ENCODE measurements at places on chromosomes 12 and 14. TPM values are rescaled to one million over a fixed set of nuclear protein-coding genes. Genes with fewer than 3 reads are reported as not detected.

ARHGEF25 gene
- total RNA-seq, result 73.0 TPM

DPPA3 gene
- total RNA-seq, result not detected

PRH2 gene
- total RNA-seq, result not detected

CFAP73 gene
- not detected for total RNA-seq

SYT10 gene
- total RNA-seq, result not detected

C12orf54 gene
- total RNA-seq, result not detected

GRCh38 chr14:94921882-94922585 lies 152.1 kb upstream of the GSC start:
- H3K27ac ChIP-seq, result no peak overlapping the region
- no peak overlapping the region for H3K4me3 ChIP-seq
- no peak for DNase-seq
- no peaks in the 10 kb centered on the region for H3K4me1 ChIP-seq

DNA sequence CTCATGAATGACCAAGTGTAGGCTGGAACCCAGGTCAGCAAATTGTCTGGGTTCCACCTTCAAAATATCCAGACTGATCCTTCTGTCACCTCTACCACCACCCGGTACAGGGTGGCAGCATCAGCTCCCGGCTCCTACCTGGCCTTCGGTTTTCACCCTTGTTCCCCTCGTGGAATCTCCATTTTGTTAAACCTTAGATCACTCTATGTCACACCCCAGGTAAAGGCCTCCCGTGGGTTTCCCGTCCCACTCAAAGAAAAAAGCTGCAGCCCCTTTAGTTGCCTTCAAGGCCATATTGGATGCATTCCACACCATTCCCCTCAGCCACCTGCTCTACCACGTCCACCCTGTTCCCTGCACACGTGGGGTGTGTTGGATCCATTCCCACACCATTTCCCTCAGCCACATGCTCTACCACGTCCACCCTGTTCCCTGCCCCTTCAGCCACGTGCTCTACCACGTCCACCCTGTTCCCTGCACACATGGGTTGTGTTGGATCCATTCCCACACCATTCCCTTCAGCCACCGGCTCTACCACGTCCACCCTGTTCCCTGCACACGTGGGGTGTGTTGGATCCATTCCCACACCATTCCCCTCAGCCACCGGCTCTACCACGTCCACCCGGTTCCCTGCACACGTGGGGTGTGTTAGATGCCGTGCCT lies 23.8 kb downstream of the SLC6A13 start:
- H3K36me3 ChIP-seq, result no peaks in the 10 kb centered on the region
- no peak overlapping the region for H3K27ac ChIP-seq
- no peaks in the 10 kb centered on the region for H3K4me1 ChIP-seq
- H3K27me3 ChIP-seq, result no peaks in the 10 kb centered on the region

- DNase-seq, result no peak
- no peaks in the 10 kb centered on the region for H3K27me3 ChIP-seq
- no peaks in the 10 kb centered on the region for H3K4me1 ChIP-seq
- H3K36me3 ChIP-seq, result no peaks in the 10 kb centered on the region
Measured at GRCh38 chr14:50198499-50198898, 32.9 kb downstream of the SOS2 start.

DNA sequence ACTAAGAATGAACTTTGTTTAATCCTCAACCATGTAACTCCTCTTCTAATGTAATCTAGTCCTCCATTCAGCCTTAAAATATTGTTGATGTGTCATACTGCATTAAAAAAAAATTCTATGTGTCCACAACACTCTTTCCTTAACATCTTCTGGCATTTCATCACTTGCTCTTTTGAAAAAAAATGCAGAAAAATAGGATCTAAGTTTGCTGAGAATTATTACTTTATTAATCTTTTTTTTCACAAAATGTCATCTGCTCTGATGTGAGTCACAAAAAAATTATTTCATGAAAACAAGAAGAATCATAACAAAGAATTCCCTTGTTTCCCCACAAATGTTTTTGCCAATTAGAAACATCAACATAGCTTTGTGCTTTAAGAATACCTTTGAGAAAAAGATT lies 410.1 kb upstream of the MGAT4C start:
- H3K4me1 ChIP-seq, result no peaks in the 10 kb centered on the region
- H3K36me3 ChIP-seq, result no peaks in the 10 kb centered on the region
- no peak overlapping the region for H3K27ac ChIP-seq
- no peaks in the 10 kb centered on the region for H3K27me3 ChIP-seq
- no peak for DNase-seq

GRCh38 chr14:29805415-29806123 lies 122.1 kb downstream of the PRKD1 start:
- no peaks in the 10 kb centered on the region for H3K27me3 ChIP-seq
- no peak overlapping the region for H3K27ac ChIP-seq
- no peaks in the 10 kb centered on the region for H3K4me1 ChIP-seq
- no peak overlapping the region for H3K4me3 ChIP-seq
- DNase-seq, result peak; percentile 77

All from aorta (tissue), 5 donors.